ENCODE measurements at places on chromosomes 16 and 17. TPM values are rescaled to one million over a fixed set of nuclear protein-coding genes. Genes with fewer than 3 reads are reported as not detected.

DNA sequence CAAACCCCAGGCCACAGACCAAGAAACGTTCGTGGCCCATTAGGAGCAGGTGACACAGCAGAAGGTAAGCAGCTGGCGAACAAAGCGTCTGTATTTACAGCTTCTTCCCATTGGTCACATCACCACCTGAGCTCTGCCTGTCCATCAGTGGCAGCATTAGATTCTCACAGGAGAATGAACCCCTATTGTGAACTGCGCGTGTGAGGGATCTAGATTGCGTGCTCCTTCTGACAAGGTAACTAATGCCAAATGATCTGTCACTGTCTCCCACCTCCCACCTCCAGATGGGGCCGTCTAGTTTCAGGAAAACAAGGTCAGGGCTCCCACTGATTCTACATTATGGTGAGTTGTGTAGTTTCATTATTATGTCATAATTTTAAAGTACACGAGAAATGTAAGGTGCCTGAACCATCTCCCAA lies 186.3 kb downstream of the CPPED1 start:
- DNase-seq: no peak

DNA sequence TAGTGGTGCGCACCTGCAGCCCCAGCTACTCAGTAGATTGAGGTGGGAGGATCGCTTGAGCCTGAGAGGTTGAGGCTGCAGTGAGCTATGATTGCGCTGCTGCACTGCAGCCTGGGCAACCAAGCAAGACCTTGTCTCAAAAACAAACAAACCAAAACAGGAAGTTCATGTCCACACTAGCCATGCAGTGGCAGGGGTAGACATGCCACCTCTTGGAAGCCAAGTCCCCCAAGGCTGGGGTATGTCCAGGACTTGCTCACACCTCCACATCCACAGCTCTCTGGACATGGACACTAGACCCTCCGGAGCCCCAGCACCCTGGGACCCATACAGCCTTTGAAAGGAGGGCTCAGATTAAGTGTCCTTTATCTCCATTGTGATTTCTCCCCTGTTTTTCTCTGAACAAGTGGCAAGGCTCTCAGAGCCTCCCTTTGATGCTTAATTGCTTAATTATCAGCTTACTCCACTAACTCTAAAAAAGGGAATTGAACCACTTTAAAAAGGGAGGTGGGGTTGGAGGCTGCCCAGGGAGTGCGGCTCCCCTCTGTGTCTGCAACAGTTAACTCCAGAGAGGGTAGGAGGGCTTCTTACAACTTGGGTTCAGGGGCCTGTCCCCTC lies 424.6 kb upstream of the C16orf82 start:
- DNase-seq: no peak

DNA sequence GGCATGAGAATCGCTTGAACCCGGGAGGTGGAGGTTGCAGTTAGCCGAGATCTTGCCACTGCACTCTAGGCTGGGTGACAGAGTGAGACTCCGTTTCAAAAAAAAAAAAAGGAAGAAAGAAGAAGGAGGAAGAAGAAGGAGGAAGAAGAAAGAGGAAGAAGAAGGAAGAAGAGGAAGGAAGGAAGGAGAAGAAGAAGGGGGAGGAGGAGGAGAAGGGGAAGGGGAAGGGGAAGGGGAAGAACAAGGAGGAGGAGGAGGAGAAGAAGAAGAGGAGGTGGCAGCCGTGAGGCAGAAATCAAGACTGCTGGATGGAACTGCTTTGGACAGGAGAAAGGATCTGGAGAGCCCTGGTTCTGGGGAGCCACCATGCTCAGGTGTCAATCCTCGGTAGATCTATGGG lies 29.7 kb upstream of the PEMT start:
- DNase-seq: peak; percentile 69

- DNase-seq: no peak
Observed at GRCh38 chr16:14419817-14420216, 210.2 kb downstream of the PARN start.

DNA sequence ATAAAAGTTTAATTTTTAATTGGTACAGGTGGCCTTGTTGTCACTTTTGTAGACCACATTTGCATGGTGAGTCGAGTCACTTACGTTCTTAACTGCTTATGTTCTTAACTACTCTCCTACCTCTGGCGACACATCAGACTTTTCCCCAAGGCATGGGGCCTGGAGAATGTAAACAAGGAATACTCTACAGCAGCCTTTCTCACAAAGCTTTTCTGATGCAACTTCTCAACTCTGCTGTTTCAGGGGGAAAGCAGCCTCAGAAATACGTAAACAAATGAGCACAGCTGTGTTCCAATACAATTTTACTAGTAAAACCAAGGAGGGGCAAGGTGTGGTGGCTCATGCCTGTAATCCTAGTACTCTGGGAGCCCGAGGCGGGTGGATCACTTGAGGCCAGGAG lies 6.9 kb downstream of the KARS1 start:
- DNase-seq: no peak

DNA sequence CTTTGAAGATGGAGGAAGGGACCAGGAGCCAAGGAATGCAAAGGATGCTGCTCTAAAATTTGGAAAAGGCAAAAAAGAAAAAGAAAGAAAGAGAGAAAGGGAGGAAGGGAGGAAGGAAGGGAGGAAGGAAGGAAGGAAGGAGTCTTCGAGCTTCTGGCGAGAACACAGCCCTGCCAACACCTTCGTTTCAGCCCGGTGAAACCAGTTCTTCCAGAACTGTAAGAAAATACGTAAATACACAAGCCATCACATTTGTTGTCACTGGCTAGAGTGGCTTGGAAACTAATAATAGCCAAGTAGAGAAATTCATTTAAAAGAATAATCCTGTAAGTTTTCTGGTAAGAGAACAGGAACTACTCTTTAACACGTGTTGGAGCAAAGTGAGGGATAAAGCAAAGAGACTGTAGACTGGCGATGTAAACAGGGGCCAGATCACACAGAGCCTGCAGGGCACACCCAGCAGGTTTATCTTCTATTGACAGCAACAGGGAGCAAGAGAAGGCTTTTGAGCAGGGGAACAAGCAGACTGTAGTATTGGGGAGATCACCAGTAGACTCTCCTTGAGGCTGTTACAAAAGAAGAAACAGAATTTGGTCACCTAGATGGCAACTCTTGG lies 188.7 kb upstream of the MPHOSPH6 start:
- no peak for DNase-seq

DNA sequence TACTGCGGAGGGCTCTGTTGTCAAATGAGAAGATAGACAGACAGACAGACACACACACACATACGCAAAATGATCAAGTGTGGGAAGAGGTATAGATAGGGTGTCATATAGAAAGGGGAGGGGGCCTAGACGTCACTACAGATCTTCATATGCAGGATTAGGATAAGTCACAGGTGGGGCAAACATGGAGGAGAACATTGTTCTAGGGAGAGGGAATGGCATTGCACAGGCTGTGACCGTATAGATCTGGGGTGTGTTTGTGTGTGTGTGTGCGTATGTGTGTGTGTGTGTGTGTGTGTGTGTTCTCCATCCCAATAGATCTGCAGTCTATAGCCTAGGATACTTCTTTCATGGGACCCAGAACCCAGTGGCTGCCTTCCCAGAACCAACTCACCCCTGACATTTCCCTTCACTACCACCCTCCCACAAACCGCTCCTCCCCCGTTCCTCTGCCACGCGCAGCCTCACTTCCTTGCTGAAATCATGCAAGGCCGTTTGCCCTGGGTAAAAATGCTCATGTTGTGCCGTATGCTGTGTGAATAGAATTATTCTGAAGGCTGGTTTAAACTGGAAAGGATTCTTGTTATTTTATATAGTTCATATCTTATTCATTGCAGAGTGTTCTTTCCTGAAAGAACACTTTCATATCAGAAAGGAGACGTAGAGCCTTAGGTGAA lies 50.5 kb upstream of the CCL1 start:
- no peak for DNase-seq

GRCh38 chr17:46191322-46192188 lies 1.7 kb downstream of the KANSL1 start:
- DNase-seq: peak; percentile 46

DNA sequence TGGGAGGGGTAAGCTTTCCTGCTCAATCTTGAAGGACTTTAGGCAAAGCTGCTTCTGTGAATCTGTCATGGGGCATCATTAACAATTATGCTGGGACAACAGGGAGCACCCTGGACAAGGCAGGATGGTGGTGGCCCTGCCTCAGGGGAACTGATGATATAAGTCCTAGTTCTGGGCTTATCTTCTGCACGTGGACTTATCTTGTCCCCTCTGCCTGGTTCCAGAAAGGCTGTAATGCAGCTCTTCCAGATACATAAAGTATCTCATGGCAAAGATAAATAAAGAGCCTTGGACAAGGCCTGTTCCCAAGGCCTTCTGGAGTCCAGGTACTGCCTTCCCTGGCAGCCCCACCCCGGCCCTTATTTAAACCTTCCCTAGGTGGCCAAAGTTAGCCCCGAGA lies 6.0 kb upstream of the ZNF385C start:
- no peak for DNase-seq

TANGO6 gene
- 7.3 TPM for polyA plus RNA-seq

TGFB1I1 gene
- polyA plus RNA-seq: 0.16 TPM

DRC7 gene
- polyA plus RNA-seq: not detected

All from CD14-positive monocyte (primary cell).